CMK (cell line): ENCODE measurements at places on chromosomes 7 and 10.

GRCh38 chr10:100036850-100037249 lies 27.1 kb upstream of the DNMBP start:
- no peak for DNase-seq

- peak; percentile 71 for DNase-seq
Observed at GRCh38 chr10:69479240-69480067, 28.2 kb downstream of the TSPAN15 start.

- no peak for DNase-seq
Observed at GRCh38 chr10:129712000-129712399, 245.0 kb downstream of the MGMT start.

DNA sequence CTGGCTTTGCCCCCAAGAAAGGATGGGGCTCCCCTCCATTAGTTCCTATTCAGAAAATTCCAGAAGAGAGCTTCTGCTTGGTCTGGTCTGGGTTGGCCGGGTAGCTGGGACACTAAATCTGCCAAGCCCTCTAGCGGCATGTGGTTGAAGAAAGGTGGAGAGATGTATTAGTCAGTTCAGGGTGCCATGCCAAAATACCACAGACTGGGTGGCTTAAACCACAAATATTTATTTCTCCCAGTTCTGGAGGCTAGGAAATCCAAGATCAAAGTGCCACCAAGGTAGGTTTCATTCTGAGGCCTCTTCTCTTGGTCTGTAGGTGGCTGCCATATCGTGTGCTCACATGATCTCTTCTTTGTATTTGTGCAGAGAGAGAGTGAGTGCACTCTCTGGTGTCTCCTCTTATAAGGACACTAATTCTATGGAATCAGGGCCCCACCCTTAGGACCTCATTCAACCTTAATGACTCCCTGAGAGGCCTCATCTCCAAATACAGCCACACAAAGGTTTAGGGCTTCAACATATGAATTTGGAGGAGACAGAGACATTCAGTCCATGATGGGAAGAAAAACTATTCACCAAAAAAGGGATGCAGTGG lies 38.7 kb upstream of the MTPAP start:
- DNase-seq, result no peak

GRCh38 chr10:81953420-81953819 lies 78.4 kb downstream of the NRG3 start:
- DNase-seq, result no peak

DNA sequence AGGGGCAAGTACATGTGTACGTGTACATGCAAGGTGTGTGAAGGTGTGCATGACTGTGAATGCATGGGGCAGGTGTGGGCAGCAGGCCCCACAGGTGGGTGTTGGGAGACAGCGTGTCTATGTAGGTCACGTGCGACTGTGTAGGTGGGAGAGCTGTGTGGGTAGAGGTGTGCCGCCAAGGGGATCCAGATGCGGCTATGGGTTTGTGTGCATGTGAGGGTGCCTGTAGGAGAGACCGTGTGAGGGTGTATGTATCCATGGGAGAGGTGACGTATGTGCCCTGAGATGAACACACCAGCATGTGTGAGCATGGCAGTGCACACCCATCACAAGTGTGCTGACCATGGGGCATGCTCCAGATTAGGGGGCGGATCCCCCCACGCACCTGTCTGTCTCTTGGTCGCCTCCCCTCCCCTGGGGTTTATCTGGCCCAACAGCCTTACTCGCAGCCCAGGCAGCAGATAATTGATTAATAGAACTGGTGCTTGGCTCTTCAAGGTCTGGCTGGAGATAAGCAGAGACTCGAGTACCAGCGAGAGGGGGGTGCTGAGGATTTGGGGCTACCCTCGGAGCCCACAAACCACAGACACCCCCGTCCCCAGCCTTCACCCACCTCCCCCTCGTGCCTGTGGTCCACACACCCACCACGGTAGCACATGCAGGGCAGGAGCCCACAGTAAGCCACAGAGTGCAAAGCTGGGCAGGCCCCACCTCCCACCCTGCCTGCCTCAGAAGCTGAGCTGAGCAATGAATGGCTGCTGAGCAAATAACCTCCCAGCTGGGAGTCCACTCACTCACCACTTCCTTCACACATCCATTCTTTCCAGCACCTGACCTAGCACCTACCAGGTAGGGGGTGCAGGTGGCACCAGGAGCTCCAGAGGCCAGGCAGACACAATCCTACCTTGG lies 41.4 kb upstream of the ZMIZ1 start:
- DNase-seq, result peak; percentile 86

GRCh38 chr10:131725581-131726069 lies 175.2 kb upstream of the PPP2R2D start:
- DNase-seq, result no peak

- DNase-seq, result peak; percentile 67
Observed at GRCh38 chr7:101815826-101816594, 1.4 kb upstream of the CUX1 start.

- DNase-seq, result no peak
Observed at GRCh38 chr10:22934726-22935125, 6.9 kb downstream of the ARMC3 start.

DNA sequence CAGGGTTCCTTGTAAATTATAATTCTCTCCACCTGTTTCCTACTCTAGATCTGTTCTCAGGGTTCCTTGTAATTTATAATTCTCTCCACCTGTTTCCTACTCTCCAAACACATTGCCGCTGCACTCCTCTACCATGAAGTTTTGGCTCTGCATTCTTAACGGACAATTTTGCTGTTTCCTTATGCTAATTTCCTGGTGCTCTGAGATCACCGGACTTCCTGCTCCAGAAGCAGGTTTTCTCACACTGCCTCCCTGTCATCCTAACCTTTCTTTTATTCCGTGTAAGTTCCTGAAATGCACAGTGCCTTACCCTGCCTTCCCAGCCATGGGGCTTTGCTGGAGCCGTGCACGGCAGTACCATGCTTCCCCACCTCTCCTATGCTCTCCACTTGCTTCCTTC lies 256.8 kb downstream of the PLXNA4 start:
- no peak for DNase-seq

DNA sequence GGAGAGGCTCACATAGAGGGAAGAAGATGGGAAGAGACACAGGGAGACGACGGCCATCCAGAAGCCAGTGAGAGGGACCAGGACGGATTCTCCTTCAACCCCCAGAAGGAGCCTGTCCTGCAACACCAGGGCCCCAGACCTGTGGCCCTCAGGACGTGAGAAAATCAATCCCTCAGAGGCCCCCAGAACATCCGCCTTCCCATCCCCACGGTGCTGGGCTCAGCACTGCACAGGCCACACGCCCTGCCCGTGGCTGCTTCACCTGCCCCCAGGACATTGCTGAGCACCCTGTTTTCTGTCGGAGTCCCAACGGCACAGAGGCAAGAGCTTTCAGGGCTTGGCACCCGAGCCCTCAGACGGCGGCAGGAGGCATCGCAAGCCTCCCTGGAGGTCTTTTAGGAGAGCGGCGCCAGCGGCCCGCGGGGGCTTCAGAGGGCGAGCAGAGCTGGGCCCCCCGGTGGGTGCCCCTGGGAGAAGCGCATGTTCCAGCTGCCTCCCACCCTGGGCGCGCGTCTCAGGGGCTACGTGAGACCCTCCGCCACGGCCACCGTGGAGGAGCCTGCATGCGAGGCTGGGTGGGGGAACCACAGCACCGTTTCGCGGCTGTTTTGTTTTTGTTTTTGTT lies 42.8 kb downstream of the PDGFA start:
- no peak for DNase-seq

DNA sequence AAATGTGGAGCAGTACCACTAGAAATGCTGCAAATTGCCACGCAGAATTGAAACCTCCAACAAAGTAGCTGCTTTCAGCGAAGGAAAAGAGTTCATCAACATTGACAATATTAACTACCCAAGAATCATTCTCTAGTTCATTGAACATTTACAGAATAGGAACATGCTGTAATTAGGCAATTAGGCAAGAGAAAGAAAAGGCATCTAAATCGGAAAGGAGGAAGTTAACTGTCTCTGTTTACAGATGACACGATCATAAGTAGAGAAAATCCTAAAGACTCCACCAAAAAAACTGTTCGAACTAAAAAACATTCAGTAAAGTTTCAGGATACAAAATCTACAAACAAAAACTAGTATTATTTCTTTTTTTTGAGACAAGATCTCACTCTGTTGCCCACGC lies 8.9 kb upstream of the PKD1L1 start:
- DNase-seq, result no peak

DNA sequence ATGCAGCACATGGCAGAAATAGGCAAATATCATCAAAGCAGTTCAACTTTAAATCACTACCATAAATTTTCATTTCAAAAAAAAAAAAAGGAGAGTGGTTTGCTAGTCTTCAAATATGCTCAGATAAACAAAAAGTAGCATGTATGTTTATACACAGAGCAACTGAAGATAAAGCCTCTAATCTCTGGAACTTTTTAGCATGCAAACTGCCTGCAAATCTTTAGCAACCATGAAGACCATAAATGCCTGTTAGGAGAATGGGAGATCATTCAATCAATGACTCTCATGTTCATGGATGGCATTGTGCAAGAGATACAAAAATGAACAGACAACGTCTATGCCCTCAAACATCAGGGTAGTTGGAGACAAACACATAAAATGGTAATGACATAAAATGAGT lies 57.3 kb downstream of the ORC5 start:
- no peak for DNase-seq
